ENCODE measurements at places on chromosomes 3 and 15.

GRCh38 chr15:64599226-64599625 is 138.8 kb downstream of the ZNF609 start:
- DNase-seq: no peak

DNA sequence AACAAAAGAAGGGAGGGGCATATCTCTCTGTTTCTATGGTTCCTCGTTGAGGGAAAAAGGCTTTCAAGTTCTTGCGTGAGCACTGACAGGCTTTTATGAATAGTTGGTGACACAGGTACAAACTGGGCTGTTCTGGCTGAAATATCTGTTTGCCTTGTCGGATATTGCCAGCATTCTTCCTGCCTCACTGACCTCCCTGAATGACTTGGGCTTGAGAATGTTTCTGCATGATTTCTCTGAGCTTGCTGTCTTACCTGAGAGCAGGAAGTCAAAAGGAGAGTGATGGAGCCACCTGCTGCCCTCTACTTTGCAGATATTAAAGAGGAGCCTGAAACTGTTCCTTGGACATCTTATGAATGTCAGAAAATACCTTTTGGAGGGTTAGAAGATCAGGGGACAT is 4.8 kb downstream of the GCNT3 start:
- no peak for DNase-seq

GRCh38 chr15:65081758-65082157 is 5.2 kb downstream of the KBTBD13 start:
- DNase-seq: no peak

GRCh38 chr15:33086500-33087121 is 107.9 kb downstream of the FMN1 start:
- DNase-seq: peak; percentile 71

- DNase-seq: no peak
Observed at GRCh38 chr3:59786374-59786773, 736.5 kb upstream of the CFAP20DC start.

DNA sequence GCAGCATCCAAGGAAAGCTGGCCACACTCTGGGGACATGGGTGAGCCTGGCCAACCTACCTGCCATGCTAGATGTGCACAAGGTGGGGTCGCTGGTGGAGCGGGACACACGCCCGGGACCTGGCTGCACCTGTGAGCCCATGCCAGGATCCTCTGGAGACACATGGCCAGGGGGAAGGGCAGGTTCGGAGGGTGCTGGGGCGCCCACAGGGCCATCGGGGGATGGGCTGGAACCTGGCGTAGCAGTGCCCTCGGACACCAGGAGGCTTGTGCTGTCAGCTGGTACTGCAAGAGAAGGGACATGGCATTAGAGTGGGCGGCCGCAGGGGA is 143.4 kb downstream of the NSMCE3 start:
- no peak for DNase-seq

GRCh38 chr15:43792761-43793476 is 799 bp downstream of the SERF2 start:
- DNase-seq: peak; percentile 38

- DNase-seq: peak; percentile 46
Observed at GRCh38 chr3:191963182-191963581, 502.2 kb downstream of the PYDC2 start.

GRCh38 chr3:64756398-64756986 is 68.7 kb upstream of the ADAMTS9 start:
- DNase-seq: no peak
